Hematopoietic multipotent progenitor cell treated with erythropoietin and hydrocortisone succinate and interleukin-3 and kit ligand, for 6 days (in vitro differentiated cells): ENCODE measurements at places on chromosomes 16 and 17.

DNA sequence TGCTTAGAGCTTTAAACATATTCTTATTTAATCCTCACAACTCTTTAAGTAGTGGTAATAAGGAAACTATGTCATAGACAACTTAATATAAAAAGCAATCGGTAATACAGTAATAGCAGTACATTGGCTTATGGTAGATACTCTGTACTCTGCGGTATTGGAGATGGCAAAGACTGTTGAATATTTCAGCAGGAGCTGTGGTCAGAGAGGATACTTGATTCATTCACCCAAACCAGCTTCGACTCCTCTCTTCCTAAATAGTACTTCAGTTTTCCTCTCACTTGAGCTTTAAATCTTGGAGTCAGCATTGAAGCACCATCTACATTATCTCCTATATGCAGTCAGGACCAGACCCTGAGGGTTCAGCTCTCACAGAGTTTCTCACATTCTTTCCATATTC, 169.3 kb downstream of the CYB561 start:
- DNase-seq: no peak

DNA sequence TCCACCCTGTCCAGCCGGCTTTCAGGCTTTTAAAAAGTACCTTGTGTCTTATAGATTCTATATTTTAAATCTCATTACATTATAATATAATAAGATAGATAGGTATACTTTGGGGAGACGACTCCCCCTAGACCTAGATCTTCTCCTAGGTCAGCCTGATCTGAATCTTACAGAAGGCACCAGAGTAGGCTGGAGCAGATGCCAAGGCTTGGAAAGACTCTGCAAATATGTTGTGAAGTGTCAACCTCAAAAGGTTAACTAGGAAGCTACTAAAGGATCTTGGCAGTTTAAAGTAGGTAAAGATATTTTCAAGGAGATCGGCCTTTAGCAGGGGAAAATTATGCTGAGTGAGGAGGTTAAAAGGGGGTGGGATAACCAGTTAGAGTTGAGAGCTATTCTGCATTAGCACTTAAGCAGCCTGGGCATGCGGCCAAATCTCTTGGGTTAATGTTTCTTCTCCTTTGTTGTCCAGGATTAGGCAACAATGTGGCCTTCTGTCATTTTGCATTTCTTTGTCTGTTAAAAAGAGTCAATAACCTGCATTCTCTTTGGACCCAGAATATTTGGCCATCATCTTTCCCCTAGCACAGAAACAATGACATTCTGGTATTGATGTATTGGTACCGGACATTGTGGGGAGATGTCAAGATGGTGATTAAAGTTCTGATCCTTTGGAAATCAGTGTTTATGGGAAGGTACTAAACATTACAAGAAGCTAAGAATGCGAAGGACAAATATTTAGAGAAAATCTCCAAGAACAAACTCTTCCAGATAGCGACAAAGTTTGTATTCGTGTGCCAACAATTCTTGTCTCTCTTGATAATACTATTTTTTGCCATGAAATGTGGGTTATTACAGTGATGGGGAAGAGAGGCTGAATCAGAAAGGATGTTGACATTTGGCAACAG, 51.2 kb upstream of the DHX40 start:
- DNase-seq: peak; percentile 83

DNA sequence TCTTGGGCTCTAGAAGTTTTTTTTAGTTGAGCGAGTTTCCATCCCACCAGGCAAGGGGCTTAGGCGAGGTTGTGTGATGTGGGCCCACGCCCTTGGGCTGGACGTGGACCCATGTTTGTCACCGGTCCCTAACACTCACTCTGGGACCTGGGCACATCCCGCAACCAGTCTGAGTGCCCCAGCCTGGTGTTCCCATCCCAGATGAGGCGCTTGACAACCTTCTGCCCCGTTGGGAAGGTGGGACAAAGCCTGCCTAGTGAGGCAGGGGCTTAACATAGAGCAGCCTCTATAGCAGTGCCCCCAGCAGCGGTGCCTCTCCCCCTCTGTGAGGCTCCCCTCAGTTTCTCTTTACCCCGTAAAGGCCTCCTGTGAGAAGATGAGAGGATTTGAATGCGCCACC, 22.5 kb downstream of the CMIP start:
- DNase-seq: no peak

GRCh38 chr17:41547378-41547841, 19.3 kb upstream of the KRT19 start:
- no peak for DNase-seq

- DNase-seq: no peak
These were observed 21.6 kb upstream of the MED9 start for GRCh38 chr17:17455173-17455572.

- no peak for DNase-seq
These were observed 11.0 kb downstream of the SLC6A4 start for GRCh38 chr17:30224419-30224960.

- no peak for DNase-seq
These were observed 31.2 kb downstream of the NDEL1 start for GRCh38 chr17:8466873-8467272.

DNA sequence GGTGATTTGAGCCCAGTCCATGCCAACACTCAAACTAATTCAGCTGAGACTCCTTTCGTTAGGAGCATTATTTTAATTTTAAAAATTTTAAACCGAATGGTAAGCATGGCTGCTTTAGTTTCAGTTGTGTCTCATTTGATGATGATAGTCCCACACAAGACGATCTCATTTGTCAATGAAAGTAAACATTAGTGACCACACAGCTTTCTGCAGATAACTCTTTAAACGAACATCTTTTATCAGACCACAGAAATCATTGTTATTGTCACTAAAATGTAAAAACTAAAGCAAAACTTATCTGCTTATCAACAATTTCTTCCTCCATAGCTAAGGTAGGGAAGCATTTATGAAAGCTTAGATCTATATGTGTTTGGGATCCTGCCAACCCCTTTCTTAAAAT, 382.2 kb downstream of the ZFHX3 start:
- DNase-seq: peak; percentile 48

DNA sequence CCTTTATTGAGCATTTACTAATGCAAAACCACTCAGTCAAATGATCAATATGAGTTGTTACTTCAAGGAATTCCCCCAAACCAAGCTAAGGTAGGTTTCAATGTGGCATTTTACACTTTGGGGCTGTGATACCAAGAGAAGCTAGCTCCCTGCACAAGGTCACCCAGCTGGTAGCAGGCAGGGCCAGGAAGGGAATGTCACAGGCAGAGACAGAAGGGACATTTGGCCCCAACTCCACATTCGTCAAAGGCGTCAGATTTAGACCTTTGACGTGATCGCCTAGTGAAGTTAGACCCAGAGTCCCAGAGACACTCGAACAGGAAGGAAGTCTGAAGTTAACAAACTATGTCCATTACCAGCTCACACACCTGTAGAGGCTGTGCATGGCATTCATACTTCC, 5.5 kb upstream of the SMG1 start:
- DNase-seq: no peak

- no peak for DNase-seq
These were observed 9.9 kb upstream of the C1QL1 start for GRCh38 chr17:44977814-44978550.

GRCh38 chr16:84036982-84037425, 5.6 kb downstream of the SLC38A8 start:
- DNase-seq: no peak

GRCh38 chr17:58641887-58642311, 49.9 kb downstream of the TEX14 start:
- DNase-seq: no peak

DNA sequence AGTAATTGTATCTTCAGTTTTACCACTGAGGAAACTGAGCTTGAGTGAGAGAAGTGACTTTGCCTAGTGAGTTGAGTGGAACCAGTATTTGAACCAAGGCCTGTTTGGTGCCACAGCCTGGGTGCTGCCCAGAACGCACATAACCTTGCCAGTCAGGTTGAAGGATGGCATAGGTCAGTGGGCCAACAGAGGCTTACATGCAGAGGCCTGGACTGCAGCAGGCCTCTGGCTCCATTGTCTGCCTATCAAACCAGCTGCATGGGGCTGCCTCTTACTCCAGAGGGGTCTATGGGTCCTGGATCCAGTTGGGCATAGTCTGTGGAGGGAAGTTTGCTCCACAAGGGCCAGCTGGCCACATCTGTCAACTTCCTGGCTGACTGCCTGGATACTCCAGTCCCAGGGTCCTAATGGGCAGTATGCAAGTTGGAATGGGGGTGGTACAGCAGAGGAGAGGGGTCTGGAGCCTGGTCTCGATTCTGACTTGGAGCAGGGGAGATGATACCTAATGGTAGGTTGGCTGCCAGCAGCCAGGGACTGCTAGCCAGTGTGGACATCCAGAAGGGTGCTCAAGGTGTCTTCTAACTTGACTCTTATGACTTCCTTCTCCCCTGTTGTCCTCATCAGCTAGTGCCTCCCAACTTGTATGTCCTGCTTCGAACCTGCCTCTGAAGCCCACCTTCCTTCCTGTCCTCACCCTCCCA, 11.1 kb upstream of the RNF112 start:
- DNase-seq: no peak

- DNase-seq: no peak
These were observed 41.1 kb downstream of the TMEM132E start for GRCh38 chr17:34620458-34620857.

DNA sequence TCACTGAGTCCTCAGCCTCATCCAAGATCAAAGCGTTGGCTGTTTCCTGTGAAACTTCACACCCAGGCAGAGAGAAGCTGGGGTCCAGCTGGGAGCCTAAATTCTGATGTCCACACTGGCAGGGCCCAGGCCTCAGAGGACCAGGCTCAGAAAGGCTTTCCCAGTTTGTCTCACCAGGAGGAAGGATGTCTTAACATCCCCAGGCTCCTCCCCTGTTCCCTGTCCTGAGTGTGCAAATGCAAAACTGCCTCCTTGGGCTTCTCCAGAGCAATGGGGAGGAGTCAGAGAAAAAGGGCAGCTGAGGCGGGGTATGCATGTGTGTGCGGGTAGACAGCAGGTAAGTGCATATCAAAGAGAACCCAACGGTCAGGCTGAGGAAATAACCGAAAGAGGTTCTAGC, 45.7 kb downstream of the CUEDC1 start:
- no peak for DNase-seq

DNA sequence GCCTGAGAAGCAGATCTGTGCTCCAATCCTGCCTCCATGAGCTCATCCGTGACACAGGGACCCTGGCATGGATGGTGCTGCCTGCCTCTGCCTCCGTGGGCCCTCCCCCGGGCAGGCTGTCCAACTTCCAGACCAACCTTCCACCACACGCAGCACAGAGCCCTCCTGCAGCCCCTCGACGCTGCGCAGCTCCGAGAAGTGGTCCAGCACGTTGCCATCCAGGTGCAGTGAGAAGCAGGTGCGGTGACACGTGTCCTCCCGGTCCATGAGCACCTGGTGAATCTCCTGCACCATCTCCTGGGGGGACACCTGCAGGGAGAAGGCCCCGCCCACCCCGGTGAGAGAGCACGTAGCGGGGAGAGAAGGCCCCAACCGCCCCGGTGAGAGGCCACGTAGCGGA, 8.4 kb downstream of the CLUH start:
- no peak for DNase-seq

DNA sequence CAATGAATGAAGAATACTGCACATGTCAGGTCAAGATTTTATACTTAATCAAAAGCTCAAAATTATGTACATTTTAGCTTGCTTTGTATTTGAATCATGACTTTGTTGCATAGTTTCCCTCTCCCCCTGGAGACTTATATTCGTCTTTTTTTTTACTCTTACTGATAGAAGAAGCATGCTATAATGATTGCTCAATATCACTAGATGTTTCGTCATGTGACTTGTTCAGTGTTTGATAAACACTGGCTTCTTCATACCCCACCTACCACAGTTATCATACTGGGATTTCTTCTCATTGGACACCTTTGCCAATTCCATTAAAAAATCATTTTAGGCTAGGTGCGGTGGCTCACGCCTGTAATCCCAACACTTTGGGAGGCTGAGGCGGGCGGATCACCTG, 148.7 kb downstream of the FTO start:
- no peak for DNase-seq

DNA sequence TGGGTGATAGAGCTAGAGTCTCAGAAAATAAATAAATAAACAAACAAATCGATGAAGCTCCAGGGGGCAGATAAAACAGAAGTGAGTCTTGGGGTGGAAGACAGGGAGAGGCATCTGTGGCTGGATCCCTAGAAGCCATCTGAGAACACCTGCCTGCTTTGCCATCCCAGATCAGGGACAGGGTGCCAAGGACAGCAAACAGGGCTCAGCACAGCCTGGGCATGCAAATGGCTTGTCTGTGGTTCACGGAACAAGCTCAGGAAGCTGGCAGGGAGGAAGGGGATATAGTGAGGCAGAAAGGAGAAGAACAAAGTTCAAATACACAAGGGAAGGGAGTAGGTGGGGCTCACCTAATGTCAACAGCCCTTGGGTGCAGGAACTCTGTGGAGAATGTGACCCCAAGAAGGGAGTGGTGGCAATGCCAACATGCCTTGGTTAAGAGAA, 27.5 kb downstream of the TRIM25 start:
- no peak for DNase-seq

DNA sequence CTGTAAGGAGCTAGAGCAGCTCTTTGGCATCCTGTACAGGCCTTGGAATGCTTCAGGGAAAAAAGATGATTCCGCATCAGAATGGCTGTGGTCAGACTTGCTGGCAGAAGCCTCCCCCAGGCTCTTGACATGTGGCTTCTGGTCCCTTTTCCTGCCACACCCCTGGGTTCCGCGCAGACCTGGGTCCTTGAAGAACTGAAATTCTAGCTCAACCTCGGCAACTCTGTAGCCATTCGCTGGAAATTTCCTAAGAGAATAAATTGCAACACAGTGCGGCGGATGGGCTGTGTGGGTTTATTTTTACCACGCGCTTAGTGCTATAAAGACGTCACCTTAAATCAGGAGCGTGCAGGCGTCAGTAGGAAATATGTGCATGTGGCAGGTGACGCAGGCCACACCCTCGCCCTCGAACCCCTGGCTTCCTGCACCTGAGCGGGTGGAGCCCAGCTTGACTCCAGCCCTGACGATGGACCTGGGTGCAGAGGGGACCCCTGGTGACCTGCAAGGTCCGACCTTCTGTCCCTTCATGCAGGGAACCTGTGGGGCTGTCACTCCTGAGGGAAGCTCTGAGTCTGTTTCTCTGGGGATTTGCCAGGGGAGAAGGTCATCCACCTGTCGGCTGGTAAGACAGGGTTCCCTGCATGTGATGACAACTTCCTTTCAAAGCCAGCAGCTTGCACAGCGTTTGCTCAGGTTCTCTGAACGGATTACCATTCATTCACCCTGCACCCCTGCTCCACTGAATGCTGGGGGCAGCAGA, 46.3 kb downstream of the METRNL start:
- DNase-seq: peak; percentile 64

- no peak for DNase-seq
These were observed 192.8 kb downstream of the SHCBP1 start for GRCh38 chr16:46428108-46429061.

GRCh38 chr17:83055911-83056582, 23.4 kb upstream of the METRNL start:
- DNase-seq: no peak
